ENCODE measurements at places on chromosomes 5 and 9.

DNA sequence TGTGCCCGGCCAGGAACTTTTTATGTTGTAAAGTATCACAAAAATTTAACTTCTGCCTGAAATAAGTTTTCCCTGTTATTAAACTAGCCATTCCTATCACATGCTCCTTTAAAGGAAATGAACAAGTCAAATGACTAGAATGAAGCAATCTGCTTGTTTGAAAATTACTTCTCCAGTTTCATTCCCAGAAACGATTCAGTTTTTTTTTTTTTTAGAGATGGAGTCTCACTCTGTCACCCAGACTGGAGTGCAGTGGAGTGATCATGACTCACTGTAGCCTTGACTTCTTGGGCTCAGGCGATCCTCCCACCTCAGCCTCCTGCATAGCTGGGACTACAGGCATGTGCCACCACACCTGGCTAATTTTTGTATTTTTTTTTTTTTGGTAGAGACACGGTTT is 13.3 kb upstream of the GNG10 start:
- H3K27ac ChIP-seq: no peak overlapping the region
- H3K4me1 ChIP-seq: no peaks in the 10 kb centered on the region
- H3K36me3 ChIP-seq: peaks cover 18% of the 10 kb centered on the region
- H3K27me3 ChIP-seq: no peaks in the 10 kb centered on the region

DNA sequence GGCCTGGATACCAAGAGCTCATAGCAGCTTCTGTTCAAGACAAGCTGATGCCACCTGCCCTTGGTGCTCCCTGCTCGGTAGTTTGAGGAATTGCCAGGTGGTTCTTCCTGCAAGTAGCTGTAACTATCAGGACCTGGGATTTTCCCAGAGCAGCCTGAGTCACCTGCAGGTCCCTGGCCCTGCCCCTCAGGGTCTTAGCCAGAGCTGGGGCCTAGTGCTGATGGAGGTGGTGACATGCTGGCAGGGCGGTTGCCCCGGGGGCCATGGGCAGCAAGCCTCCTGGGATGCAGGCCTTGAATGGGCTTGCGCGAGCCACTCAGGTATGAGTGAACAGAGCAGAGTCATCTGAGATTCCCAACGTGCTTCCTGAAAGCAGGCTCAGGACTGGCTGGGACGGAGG is 262.3 kb downstream of the HSPA4 start:
- H3K4me3 ChIP-seq: no peak overlapping the region
- DNase-seq: no peak
- no peaks in the 10 kb centered on the region for H3K4me1 ChIP-seq
- no peak overlapping the region for H3K27ac ChIP-seq
- no peaks in the 10 kb centered on the region for H3K27me3 ChIP-seq
- no peaks in the 10 kb centered on the region for H3K36me3 ChIP-seq

- no peak for DNase-seq
- H3K27me3 ChIP-seq: no peaks in the 10 kb centered on the region
- no peaks in the 10 kb centered on the region for H3K4me1 ChIP-seq
- no peak overlapping the region for H3K4me3 ChIP-seq
Measured at GRCh38 chr9:132849185-132849706, 28.8 kb downstream of the AK8 start.

GRCh38 chr5:180862645-180863044 is 1.6 kb upstream of the ZFP62 start:
- H3K27ac ChIP-seq: no peak overlapping the region
- peak; percentile 78 for DNase-seq
- H3K4me1 ChIP-seq: no peaks in the 10 kb centered on the region
- H3K27me3 ChIP-seq: no peaks in the 10 kb centered on the region

- no peak for DNase-seq
- peaks cover 4% of the 10 kb centered on the region for H3K36me3 ChIP-seq
- H3K4me1 ChIP-seq: no peaks in the 10 kb centered on the region
- no peak overlapping the region for H3K27ac ChIP-seq
- no peak overlapping the region for H3K4me3 ChIP-seq
- H3K27me3 ChIP-seq: no peaks in the 10 kb centered on the region
Measured at GRCh38 chr5:51997949-51998348, 614.7 kb downstream of the ISL1 start.

GRCh38 chr5:115770466-115770865 is 46.0 kb downstream of the CDO1 start:
- no peak overlapping the region for H3K27ac ChIP-seq
- H3K36me3 ChIP-seq: no peaks in the 10 kb centered on the region
- no peak overlapping the region for H3K4me3 ChIP-seq
- DNase-seq: peak; percentile 79
- no peaks in the 10 kb centered on the region for H3K27me3 ChIP-seq
- H3K4me1 ChIP-seq: peaks cover 2% of the 10 kb centered on the region

- peaks cover 13% of the 10 kb centered on the region for H3K36me3 ChIP-seq
- H3K27me3 ChIP-seq: no peaks in the 10 kb centered on the region
- no peak overlapping the region for H3K27ac ChIP-seq
- no peak overlapping the region for H3K4me3 ChIP-seq
Measured at GRCh38 chr5:172953776-172954675, 5.2 kb upstream of the RPL26L1 start.

- H3K27me3 ChIP-seq: no peaks in the 10 kb centered on the region
- no peaks in the 10 kb centered on the region for H3K36me3 ChIP-seq
- H3K4me1 ChIP-seq: no peaks in the 10 kb centered on the region
- no peak overlapping the region for H3K4me3 ChIP-seq
- H3K27ac ChIP-seq: no peak overlapping the region
- DNase-seq: no peak
Measured at GRCh38 chr9:101635473-101635872, 40.7 kb upstream of the PPP3R2 start.

GRCh38 chr9:130892477-130893304 is 3.9 kb downstream of the QRFP start:
- no peak for DNase-seq
- H3K27me3 ChIP-seq: no peaks in the 10 kb centered on the region
- no peak overlapping the region for H3K27ac ChIP-seq
- H3K36me3 ChIP-seq: peaks cover 10% of the 10 kb centered on the region
- H3K4me3 ChIP-seq: no peak overlapping the region
- H3K4me1 ChIP-seq: no peaks in the 10 kb centered on the region

DNA sequence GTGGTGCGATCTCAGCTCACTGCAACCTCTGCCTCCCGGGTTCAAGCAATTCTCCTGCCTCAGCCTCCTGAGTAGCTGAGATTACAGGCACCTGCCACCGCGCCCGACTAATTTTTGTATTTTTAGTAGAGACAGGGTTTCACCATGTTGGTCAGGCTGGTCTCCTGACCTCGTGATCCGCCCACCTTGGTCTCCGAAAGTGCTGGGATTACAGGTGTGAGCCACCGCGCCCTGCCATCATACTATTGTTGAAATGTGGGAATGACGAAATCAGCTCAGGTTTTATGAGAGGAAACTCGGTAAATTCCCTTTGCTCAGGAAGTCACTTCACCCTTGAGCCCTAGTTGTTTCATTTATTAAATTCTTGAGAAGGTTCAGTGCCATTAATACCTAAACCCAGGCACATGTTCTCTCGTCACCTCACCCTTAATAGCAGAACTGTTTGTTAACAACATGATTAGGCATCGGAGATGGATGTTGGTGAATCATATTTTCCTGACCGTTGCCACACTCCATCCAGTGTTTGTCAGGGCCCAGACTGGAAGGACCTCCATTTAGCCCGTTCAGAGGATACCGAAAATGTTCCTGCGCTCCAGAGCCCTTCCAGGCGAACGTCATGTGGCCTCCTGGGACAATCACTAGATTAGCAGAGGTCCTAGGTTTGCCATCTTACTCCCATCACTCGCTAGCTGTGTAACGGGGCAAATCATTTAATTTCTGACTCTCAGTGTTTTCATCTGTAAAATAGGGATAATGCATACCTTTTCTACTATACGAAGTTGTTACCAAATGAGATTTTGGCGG is 20.0 kb upstream of the CREBRF start:
- H3K4me3 ChIP-seq: no peak overlapping the region
- DNase-seq: no peak
- H3K27ac ChIP-seq: no peak overlapping the region
- H3K36me3 ChIP-seq: peaks cover 9% of the 10 kb centered on the region
- no peaks in the 10 kb centered on the region for H3K27me3 ChIP-seq
- no peaks in the 10 kb centered on the region for H3K4me1 ChIP-seq

DNA sequence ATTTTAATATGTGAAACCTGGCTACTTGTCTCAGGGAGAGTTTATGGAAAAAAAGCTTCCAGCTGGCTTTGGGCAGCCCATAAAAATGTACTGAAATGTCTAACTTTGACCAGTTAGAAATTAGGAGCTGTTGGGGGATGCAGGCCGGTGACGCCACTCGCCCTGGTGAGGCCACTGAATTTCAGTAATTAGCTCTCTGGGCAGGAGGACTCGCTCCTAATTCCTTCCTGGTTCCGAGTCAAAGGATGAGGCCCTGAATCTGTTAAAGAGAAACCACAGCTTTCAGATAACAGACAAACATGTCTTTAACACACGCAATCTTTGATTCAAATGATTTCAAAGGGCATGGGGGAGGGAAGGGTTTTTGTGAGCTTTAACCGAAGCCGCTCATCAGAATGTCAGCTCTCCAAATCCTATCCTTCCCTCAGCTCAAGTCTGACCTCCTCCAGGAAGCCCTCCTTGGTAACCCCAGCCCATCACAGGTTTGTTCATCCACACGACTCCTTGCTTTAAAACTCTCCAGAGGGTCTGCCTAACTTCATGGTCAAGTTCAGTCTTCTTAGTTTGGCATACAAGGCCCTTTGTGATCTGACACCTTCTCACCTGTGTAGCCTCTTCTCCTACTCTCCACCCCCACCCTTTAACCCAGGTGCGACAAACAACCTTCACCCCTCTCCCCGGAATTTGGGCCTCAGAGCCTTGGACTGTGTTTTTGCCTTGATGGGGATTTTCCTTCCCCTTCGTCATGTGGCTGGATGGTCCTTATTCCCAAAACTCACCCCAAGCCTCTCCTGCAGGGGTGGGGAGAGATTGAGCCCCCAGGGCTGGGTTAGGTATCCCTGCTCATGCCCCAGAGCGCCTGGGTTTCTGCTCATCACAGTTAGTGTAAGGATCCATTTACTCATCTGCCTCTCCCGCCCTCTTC is 13.6 kb upstream of the PHF19 start:
- no peaks in the 10 kb centered on the region for H3K27me3 ChIP-seq
- H3K4me1 ChIP-seq: no peaks in the 10 kb centered on the region
- no peak overlapping the region for H3K4me3 ChIP-seq
- no peak for DNase-seq
- H3K27ac ChIP-seq: no peak overlapping the region

DNA sequence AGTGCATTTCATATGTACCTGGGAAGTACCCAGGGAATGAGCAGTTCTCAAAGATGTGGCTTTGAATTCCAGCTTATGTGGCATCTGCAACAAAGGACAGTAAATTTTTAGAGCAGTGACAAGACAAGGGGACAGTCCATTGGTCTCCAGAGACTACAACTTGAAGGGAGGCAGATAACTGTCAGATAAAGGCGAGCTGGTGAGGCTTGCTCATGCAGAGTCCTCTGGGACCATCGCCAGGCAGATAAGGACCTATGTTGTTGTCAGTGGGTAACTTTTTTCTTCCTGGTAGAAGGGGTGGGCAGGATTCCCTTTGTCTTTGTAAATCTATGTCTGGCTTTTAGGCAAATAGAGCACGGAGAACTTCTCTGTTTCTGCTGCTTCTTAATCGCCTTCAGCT is 120.2 kb downstream of the ICE1 start:
- H3K27me3 ChIP-seq: no peaks in the 10 kb centered on the region
- no peak for DNase-seq
- no peaks in the 10 kb centered on the region for H3K36me3 ChIP-seq
- H3K4me3 ChIP-seq: no peak overlapping the region
- peaks cover 7% of the 10 kb centered on the region for H3K4me1 ChIP-seq

- no peak overlapping the region for H3K4me3 ChIP-seq
- no peaks in the 10 kb centered on the region for H3K4me1 ChIP-seq
- no peak overlapping the region for H3K27ac ChIP-seq
- H3K36me3 ChIP-seq: no peaks in the 10 kb centered on the region
Measured at GRCh38 chr5:60333005-60333571, 366.9 kb downstream of the DEPDC1B start.

GRCh38 chr5:151793358-151793757 is 21.6 kb downstream of the G3BP1 start:
- H3K27ac ChIP-seq: no peak overlapping the region
- no peak for DNase-seq
- no peaks in the 10 kb centered on the region for H3K27me3 ChIP-seq
- no peaks in the 10 kb centered on the region for H3K4me1 ChIP-seq
- H3K36me3 ChIP-seq: peaks cover 95% of the 10 kb centered on the region
- no peak overlapping the region for H3K4me3 ChIP-seq

DNA sequence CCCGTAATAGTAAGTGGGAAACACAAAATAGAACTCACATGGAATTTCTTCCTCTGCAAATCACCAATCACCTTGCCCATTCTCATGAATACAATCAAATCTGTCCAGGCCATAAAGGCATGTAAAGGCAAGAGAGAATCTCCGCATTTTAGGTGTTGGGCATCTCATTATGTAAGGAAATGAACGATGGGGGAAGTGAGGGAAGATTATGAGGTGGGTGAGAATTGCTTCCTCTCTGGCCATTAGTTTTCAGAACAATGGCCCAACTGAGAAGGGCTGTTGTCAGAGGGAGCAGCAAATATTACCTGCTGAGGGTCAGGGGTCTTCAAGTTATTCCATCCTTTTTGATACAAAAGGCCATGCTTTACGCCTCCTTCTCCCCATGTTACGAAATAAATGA is 455.1 kb downstream of the ARHGEF28 start:
- no peaks in the 10 kb centered on the region for H3K36me3 ChIP-seq
- no peak overlapping the region for H3K4me3 ChIP-seq
- DNase-seq: no peak
- no peaks in the 10 kb centered on the region for H3K4me1 ChIP-seq
- H3K27ac ChIP-seq: no peak overlapping the region

DNA sequence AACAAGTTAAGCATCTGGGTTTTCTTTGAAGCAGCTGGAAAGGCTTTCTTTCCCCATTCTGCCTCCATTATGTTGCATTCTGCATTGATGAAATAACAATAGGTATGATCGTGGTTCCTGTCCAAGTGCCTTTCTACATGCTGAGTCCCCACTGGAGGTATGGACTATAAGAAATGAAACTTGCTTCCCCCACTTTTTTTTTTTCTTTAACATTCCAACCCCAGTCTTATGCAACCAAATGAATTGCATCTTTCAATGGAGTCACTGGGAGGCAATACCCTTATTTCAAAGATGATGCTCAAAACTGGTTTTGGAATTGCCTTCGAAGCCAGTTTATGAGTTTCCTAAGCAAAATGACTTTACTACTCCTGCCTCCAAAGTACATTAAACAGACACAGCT is 58.9 kb downstream of the ARSB start:
- no peak overlapping the region for H3K4me3 ChIP-seq
- H3K27me3 ChIP-seq: no peaks in the 10 kb centered on the region
- DNase-seq: no peak
- H3K4me1 ChIP-seq: peaks cover 7% of the 10 kb centered on the region

All from H9 (cell line).